ENCODE measurements at places on chromosomes 1 and 21.

- DNase-seq, result no peak
Measured at GRCh38 chr1:19032701-19033514, 76.4 kb upstream of the IFFO2 start.

- DNase-seq, result no peak
Measured at GRCh38 chr1:182317611-182318161, 73.9 kb downstream of the GLUL start.

DNA sequence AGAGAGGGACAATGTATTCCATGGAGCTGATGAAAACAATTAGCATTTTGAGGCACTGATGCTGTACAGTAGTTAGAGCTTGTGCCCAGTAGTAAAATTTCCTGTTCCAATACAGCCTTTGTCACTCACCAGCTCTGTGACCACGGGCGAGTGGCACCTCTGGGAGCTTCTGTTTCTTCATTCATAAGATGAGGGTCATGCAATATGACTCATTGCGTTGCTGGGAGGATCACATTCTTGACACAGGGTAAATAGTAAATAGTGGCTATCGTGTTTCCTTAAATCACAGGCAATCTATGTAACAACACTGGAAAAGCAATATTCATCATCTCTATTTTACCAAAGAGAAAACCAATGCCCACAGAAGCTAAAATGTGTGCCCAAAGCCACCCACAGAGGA, 4.5 kb upstream of the LRRC52 start:
- no peak for DNase-seq

DNA sequence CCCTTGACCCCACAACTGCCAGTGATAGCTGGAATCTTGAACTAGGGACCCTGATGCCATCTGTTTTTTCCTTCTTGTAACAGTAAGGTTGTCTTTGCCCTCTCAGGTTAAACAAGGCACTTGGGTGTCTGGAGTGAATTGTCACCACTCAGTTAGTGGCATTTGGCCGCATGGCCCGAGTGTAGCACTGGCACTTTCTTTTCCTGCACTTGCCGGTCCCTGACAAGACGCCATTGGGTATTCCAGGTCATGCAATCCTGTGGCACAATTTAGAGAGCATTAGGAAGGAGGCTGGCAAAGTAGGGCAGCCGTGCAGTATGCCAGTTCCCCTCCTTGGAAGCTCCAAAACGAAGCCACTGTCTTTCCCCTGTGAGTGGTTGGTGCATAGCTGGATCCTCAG, 70.8 kb downstream of the MRPS6 start:
- DNase-seq, result no peak

GRCh38 chr1:160685266-160685665, 26.4 kb downstream of the CD48 start:
- DNase-seq, result no peak
